ENCODE measurements at places on chromosomes 16 and 17.

DNA sequence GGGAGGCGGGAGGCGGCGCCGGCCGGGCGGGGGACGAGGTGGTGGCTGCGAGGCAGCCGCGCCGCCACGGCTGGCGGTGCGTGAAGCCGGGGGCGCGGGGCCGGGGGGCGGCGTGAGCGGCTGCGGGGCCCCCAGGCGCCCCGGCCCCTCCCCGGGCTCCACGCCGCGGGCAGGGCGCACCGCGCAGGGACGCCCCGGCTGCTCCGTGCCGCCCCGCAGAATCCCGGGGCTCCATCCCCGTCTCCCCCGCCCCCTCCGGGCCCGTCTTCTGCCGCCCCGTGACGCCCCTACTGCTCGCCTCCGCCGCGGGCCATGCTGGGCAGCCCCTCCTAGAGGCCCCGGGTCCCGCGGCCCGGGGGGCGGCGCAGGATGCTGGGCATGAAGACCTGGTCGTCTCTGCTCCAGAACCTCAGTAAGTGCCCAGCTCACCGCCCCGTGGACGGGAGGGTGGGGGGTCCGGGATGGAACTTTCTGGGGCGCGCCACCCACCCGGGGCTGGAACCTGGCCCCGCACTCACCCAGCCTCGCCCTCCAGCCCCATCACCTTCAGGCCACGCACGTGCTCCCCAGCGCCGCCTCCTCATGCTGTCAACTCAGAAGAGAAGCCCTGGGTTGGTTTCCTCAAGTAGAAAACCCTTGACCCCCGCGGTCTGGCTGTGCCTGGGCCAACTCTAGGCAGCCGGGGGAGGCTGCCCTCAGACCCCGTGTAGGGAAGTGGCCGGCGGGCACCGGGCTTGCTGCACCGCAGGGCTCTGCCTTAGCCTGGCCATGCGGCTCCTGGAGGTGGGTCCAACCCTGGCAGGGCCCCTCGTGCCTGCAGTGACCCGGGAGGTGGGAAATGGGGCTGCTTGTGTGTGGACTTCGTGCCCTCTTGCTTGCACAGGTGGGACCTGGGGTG is 150.2 kb upstream of the GSE1 start:
- DNase-seq, result no peak

DNA sequence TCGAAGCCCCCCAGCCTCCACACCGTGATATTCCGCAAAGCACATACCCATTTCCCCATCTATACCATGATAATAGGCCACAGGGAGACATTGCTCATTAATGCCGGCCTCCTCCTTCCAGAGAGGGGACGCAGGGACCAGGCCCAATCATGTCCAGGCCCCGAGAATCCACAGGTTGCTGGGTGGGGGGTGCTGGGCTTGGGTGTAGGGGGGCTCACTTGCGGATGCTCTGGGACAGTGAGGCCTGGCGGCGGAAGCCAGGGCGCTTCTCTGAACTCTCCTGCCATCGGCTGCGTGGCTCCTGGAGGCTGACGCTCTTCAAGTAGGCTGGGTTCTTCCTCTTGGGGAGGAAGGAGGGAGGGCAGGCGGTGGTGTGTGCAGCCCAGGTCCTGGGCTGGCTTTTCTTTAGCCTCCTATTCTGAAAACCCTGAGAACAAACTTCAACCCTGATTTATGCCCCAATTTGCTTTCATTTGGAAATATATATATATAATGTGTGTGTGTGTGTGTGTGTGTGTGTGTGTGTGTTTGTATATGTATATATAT is 12.2 kb downstream of the AANAT start:
- DNase-seq, result no peak

- DNase-seq, result no peak
Observed at GRCh38 chr17:55186937-55187770, 77.6 kb upstream of the HLF start.

DNA sequence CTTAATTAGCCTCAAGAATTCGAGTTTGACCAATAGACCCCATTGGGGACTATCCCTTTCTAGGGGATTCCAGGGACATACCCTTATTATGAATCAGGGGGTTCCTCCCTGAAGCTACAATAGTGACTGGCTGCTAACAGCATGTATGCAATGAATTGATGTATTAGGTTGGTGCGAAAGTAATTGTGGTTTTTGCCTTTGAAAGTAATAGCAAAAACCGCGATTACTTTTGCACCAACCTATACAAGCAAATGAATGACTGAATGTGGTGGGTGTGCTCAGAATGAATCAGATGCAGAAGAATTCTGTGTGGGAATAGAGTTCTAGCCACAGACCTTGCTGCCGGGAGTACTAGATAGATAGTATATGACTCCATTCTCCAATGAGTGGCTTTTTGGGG is 76.7 kb downstream of the HLF start:
- peak; percentile 79 for DNase-seq

DNA sequence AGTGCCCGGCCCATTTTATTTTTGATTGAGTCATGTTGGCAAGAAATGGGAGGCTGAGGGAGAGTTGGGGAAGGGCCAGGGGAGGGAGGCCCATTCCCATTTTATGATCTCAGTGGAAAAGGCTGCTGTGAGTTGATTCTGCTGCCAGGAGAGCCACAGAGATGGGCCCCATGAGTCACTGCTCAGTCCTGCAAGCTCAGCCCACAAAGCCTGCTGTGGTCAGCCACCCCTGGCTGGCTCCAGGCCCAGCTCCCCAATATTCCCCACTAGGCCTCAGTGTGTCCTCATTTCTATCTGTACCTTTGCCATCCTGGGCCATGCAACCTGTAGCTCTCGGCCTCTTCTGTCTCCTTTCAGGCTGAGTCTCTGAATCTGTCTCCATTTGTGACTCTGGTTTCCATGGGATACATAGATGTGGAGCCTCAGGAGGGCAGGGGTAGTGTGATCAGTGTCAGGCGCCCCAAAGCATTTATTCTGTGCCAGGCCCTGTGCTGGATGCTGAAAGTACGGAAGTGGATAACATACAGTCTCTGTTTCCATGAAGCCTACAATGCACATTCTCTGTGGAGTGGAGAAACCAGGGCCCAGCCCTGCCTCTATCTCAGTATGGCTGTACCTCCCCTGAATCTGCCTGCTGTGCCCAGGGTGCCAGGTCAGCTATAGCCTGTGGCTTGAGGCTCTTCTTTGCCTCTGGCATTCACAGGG is 1.9 kb upstream of the PLEKHG4 start:
- DNase-seq, result peak; percentile 100

DNA sequence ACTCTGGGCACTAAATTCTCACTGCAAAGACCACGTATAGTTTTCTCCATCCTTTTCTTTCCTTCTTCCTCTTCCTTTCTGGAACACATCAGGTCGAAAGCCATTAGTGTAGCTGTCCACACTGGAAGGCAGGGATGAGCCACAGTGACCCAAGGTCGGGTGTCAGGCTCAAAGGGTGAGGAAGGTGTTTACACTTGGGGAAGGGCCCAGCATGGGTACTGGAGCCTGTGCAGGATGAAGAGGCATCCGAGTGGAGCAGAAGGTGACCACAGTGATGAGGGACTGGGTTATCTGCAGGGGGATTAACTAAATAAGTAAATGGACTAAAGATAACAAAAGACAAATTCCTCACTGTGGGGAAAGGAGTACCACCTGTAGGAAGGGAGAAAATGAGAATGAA is 164.0 kb downstream of the SOX9 start:
- DNase-seq, result no peak

DNA sequence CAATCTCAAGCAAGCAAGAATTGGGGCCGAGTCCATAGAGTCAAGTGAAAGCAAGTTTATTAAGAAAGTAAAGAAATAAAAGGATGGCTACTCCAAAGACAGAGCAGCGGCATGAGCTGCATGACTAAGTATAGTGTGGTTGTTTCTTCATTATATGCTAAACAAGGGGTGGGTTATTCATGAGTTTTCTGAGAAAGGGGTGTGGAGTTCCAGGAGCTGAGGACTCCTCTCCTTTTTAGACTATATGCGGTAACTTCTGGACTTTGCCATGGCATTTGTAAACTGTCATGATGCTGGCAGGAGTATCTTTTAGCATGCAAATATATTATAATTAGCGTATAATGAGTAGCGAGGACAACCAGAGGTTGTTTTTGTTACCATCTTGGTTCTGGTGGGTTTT is 819.9 kb downstream of the KCNJ2 start:
- DNase-seq, result no peak

- no peak for DNase-seq
Observed at GRCh38 chr16:29318037-29318436, 88.5 kb downstream of the NPIPB11 start.

DNA sequence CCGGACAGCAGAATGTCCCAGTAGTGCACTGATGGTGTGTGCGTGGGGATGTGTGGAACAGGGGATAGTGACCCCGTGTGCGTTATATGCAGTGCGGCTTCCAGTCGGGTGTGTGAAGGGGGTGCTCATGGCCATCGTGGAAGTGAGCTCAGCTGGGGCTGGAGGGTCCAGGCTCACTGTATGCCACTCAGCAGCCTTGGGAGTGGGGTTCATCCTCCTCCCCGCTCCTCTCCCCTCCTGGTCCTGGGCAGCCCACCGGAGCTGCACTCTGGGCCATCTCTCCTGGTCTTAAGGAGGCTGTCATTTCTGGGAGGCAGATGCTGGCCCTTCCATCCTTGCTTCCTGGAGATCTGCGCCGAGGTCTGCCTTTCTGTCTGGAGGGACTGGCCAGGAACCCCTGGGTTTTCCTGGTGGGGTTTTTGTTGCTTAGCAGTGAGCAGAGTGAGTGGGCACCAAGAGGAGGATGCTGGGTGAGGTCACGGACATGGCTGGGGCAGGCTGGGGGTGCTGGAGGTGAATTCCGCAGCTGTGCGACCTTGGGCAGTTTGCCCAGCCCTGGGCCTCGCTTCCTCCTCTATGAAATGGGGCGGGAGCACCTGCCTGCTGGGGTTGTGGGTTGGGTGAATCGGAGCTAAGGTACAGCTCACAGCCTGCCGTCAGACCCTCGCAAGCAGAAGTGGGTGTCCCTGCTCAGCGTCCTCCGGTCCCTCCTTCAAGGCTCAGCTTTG is 164.1 kb downstream of the SEC14L1 start:
- no peak for DNase-seq

DNA sequence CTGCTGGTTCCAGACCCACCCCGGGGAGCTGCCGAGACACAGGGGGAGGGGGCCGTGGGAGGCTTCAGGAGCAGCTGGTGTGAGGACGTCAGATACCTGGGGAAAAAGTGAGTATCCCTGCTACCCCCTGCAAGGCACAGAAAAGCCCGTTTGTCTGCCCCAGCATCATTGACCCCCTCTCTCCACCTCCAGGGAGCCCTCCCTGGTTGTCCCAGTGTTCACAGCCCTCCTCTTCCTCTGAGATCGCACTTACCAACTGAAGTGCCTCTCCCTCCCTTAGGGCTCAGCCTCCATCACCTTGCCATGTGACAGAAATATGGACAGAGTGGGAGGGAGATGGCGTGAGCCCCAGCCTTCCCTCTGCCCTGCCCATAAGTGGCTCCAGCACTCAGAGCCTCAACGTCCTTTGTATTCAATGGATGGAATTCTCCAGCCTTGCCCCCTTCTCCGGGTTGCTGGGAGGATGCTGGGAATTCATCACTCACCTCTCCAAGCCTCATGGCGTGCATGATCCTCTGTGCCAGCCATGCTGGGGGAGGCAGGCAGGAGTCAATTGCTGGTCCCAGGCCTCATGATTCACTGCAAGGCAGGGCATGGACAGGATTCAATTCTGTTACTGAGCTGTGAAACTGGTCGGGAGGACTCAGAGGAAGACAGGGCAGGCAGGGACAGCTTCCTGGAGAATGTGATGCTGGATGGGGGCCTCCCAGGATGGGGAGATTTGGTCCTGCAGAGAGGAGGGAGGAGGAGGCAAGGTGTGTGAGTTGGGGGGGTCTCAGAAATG is 14.6 kb downstream of the SPNS3 start:
- DNase-seq, result peak; percentile 2

DNA sequence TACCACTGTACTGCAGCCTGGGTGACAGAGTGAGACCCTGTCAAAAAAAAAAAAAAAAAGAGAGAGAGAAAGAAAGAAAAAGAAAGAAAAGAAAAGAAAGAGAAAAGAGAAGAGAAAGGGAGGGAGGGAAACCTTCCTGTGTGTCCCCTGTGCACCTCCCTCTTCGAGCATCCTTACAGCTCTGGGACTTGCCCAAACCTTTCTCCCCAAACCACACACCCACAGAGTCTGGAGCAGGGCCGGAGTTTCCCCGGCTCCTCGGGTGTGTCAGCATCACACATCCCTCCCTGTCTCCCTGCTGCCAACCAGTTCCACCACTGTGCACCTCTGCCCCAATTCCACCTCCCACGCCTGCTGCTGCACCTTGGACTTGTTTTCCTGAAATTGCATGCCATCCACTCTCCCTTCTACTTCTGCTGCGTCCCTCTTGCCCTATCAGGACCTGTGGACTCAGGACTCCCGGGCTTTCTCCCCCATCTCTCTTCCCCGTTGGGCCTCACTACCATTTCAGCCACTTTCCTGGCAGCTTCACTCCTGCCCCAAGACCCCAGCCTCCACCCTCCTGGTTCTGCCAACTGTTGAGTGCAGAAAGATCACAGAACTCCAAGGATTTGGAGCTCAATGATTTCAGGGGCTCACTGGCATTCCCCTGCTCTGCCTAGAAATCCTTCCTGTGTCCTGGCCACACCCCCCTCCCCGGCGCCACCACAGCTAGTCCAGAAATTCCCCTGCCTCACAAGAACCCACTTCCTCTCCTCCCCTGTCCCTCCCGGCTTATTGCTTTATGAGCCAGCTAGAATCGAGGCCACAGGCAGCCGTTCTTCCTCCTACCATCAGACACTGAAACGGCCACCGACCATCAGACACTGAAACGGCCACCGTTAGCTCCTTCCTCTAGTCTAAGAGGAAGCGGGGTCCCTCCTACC is 3.7 kb upstream of the CDK3 start:
- DNase-seq, result peak; percentile 61

DNA sequence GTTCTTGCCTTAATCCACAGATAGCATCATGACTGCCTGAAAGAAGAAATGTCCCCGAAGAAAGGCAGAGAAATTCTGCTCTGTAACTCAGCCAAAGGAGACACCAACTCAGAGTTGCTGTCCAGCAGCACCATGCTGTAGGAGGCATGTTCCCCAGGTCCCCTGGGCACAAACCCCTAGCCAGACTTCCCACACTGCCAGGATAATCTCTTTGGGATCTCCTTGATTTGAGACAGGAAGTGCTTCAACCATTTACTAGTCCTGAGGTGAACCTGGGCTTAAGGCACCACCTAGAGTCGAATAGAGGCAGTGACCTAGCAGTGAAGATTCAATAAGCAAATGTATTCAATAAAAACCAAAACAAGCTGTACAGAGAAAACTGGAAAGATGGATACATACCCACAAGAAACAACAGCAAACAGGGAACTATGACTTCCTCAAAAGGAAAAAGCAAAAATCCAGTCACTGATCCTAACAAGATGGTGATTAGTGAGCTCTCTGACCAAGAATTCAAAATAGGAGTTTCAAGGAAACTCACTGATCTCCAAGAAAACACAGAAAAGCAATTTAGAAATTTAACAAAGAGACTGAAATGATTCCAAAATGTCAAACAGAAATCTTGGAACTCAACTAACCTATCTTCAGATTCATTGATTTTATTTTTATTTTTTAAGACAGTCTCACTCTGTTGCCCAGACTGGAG is 5.7 kb downstream of the OR4D2 start:
- DNase-seq, result peak; percentile 11

DNA sequence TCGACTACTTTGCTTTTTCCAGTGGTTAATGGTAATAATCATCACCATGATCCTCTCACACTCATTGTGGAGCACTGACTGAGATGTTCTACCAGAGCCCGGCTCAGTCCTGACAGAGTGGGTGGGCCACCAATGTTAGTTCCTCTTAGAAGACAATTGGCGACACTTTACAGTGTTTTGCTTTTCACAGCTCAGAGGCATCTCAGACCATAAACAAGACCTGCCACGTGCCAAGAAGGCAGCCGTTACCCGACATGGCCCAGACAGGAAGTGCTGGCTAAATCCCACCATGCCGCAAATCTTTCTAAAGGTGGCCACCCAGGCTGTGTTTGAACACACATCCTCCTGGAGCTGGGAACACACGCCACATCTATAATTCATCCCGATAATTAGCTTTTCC is 103.7 kb downstream of the XYLT1 start:
- peak; percentile 51 for DNase-seq

- DNase-seq, result peak; percentile 72
Observed at GRCh38 chr16:82748026-82748425, 121.3 kb downstream of the CDH13 start.
